NCI-H2171 treated with DMSO at 0.1 percent for 48 hours (cell line): ENCODE measurements at places on chromosomes 11 and 22.

GRCh38 chr11:113531083-113531482 lies 55.9 kb upstream of the DRD2 start:
- DNase-seq = no peak

DNA sequence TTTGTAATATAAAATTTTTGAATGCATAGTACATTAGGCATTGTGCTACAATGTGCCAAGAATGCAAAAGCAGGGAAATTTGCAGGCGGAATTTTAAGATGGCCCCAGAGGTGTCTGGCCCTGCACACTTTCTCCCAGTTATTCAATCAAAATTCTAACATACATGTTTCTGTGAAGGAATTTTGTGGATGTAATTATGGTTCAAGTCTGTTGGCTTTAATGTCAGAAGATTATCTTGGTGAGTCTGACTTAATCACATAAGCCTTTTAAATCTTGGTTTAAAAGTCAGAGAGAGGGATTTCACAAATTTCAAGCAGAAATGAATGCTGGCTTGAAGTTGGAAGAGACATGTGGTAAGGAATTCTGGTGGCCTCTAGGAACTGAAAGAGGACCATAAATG lies 423.4 kb upstream of the CCDC179 start:
- no peak for DNase-seq

DNA sequence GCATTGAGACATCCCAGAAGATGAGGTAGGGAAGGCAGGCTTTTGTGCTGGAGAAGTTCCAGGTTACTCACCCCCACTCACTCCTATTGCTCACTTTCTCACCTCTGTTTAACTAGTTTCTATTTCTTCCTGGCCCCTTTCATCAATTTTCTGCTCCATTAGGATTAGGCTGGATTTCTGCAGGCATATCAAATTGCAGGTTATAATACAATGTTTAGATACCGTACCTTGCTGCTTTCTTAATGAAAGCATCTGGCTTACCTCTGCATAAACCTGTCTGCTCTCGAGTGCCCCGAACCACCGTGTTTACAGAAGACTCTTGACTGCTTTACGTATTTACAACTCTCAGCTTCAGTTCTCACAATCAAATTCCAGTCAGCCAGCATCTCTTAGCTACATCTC lies 173.7 kb downstream of the ADAMTS15 start:
- DNase-seq = peak; percentile 84

DNA sequence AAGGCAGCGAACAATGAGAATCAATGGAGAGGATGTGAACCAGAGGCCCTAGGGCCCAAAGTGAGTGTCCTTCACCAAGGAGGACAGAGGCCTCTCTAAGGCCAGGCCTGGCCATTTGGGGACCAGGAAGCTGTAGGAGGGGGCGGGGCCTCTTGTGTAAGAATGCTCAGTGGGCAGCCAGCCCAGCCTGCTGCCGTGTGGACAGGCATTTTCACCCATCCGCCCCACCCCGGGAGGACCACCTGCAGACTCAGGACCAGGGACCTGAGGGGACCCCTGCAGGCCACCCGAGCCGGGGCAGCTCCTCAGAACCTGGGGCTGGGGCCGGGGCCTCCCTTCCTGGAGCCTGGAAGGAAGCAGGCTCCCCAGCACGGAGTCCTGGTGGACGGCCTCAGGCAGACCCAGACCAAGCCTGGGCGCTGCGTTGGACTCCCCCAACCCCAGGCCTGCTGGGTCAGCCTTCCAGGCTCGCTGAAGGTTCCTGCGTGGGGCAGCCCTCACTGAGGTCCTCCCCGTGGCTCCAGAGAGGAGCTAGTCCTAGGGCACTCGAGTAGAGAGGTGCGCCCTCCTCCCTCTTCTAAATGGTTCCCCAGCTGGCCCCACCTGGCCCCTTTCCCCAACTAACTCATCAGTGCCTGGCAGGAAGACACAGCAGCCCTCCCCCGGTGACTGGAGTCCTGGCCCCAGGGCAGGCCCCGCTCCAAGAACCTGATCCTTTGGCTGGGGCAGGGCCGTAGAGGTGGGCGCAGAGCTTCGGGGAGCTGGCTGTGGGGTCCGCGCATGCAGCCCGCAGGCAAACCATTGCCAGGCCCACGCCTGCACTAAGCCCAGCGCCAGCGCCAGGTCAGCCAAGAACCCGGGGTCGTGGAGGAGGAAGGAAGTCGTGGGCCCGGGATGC lies 1.5 kb upstream of the TRABD start:
- no peak for DNase-seq

DNA sequence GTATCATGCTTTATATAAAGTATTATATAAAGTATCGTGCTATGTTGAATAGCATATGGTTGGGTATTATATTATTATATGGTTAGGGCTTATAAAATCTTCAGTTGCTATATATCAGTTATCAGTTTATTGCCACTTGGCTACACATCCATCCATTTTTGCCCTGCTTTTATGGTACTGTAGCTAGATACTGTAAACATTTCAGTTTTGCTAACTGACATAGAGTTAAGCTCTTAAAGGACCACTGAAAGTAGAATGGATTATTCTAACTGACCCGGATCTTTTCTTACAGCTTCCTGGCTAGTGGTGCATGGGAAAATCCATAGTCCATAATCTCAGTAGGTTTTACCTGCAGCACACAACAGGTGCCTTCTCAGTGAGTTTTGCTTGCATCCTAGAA lies 405.3 kb upstream of the LUZP2 start:
- no peak for DNase-seq
